ENCODE measurements at places on chromosomes 3 and 15. TPM values are rescaled to one million over a fixed set of nuclear protein-coding genes. Genes with fewer than 3 reads are reported as not detected.

Gene ADAMTS17
- total RNA-seq = 8.2 TPM

Gene HDC
- 6.5 TPM for total RNA-seq

Gene CCDC13
- not detected for total RNA-seq

Gene EIF2A
- 291 TPM for total RNA-seq

Gene MASP1
- total RNA-seq = 7.2 TPM

Gene WDR82
- 39.0 TPM for total RNA-seq

Gene POLR2H
- total RNA-seq = 58.3 TPM

Gene PRR20G
- total RNA-seq = 3.9 TPM

DNA sequence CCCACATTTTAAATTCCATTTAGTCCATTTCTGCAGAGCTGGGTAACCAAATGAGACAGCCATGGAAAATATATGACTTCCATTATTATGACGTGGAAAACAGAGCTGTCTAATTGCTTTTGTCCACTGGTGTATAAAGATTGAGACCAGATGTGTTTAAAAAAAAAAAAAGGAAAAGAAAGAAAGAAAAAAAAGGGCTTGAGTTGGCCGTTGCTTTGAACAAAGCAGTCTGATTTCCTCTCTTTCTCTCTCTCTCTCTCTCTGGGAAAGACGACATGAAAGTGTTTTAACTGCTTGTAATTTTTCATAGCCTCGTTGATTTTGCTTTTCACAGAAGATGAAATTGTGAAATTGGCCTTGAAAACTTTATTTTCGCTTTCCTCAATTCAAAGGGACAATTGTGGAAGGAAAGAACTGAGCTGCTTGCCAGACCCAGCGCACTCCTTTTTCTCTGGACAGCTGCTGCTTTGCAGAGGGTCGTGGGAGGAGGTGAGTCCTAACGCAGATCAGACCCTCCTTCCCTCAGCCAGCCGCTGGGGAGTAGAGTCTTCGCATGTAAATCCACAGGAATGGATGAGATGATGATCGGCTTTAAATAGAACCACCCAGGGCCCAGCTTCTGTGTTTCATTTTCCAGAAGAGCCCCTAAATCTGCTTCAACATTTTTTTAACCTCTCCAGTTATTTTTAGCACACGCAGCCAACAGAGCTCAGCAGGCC lies 42.8 kb upstream of the UBE2E1 start:
- peak; percentile 72 for DNase-seq

DNA sequence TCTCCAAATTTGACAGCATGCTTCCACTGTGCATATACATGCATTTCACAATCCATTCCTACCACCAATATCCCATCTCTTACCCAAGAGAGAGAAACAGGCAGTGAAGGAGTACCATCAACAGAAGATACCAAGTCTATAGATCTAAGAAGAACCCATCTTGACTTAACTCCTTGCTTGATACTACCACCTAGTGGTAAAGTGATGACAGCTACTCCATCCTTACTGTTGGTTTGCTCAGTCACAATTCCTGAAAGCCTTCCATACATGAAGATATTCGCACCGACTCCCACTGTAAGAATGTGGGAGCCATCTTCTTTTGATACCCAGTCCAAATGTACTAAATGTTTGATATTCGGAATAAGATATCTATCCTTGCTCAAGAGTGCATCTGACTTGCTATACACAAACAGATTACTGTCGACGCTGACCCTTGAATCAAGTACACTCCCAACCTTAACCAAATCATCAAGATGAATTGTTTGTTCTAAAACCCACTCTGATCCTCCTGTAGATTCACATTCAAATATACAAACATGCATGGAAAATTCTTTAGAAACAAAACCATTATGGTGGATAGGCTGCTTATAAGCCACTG lies 123.1 kb downstream of the DMXL2 start:
- no peak for DNase-seq

DNA sequence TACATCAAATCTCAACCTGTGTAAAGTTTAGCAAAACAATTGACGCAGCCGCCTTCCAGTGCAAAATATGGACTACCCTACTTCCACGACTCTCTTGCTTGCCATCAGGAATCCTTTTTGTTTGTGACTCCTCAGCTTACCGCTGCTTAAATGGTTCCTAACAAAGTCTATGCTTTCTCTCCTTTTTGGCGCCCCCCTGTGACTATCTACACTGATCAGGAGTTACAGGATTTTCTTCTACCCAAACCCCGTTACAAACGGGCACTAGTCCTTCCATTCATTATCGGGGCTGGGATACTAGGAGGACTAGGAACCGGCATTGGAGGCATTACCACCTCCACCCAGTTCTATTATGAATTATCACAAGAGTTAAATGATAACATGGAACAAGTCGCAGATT lies 184.0 kb downstream of the IGSF11 start:
- DNase-seq = no peak

DNA sequence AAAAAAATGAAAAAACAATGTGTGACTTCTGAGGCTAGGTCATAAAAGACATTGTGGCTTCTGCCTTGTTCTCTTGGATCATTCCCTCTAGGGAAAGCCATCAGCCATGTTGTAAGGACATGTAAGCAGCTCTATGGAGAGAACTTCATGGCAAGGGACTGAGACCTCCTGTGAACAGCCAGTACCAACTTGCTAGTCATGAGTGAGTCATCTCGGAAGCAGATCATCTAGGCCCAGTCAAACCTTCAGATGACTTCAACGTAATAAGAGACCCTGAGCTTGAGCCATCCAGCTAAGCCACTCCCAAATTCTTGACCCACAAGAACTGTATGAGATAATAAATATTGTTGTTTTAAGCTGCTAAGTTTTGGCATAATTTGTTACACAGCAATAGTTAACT lies 4.9 kb downstream of the MON1A start:
- no peak for DNase-seq

DNA sequence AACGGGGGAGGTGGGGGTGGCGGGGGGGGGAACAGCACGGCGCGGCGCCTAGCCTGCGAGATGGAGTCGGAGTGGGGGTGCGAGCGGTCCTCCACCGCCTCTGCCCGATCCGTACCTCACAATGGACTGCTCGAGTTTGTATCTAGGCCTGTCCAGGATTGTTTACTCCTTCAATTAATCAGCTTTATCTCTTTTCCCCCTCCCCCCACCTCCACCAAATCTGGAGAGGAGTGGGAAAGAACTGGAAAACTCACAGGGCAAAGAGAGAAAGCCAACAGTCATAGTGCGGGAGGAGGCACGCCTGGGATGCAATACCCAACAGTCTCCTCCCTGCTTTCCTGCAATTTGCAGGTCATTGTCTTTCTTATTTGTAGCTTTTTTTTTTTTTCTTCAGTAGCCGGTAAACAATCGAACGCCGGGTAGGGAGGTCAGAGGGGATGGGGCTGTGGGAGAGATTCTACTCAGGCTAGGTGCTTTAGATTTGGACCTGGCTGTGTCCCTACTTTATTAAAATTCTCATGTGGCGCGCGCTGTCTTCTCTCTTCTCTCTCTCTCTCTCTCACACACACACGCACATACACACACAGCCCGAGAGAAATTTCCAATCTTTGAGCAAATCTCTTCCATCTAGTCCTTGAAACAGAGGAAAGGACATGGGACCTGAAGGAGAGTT lies 6.9 kb upstream of the MEIS2 start:
- peak; percentile 39 for DNase-seq

GRCh38 chr15:85865070-85865684 lies 70.5 kb upstream of the KLHL25 start:
- peak; percentile 68 for DNase-seq

DNA sequence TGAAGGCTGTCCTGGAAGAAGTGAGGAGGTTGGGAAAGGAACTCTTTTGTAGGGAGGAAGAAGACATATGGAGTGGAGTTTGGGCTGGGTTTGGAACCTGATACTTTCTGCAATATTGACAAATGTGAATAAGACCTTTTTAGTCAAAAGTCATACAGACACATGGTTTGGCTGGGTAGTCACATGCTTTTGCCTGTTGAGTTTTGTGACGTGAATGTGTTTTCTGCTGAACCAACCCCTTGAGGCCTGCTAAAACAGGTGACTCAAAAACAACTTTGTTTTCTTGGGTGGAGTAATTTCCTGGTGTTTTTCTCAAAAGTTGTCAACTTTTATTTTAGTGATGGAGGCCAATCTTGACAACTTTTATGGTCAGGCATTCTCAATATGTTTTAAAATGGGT lies 39.4 kb upstream of the CCR4 start:
- no peak for DNase-seq

GRCh38 chr3:24344784-24345439 lies 149.7 kb downstream of the THRB start:
- DNase-seq = no peak

DNA sequence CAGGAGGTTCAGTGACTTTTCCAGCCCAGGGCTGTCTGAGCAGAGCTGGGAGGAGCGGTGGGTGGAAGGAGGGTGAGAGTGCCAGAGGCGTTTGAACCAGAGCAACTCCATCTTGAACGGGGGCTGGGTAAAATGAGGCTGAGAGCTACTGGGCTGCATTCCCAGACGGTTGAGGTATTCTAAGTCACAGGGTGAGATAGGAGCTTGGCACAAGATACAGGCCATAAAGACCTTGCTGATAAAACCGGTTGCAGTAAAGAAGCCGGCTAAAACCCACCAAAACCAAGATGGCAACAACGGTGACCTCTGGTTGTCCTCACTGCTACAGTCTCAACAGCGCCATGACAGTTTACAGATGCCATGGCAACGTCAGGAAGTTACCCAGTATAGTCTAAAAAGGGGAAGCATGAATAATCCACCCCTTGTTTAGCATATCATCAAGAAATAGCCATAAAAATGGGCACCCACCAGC lies 60.2 kb downstream of the ABTB1 start:
- no peak for DNase-seq

DNA sequence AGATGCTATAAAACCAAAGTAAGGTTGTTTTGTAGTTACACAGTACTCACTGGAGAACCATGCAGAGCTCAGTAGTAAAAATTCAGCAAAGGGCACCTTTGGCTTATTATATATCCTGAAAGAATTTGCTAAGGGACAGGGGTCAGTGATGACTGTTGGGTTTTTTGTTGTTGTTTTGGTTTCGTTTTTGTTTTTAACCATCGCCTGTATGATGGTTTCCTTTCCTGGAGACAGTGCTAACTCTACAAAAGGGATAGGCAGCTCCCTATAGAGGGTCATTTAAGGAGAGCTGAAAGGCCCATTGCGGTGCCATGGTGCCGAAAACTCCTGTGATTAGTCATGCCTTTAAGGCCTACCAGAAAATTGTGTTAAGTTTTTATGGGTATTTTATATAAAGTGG lies 118.2 kb upstream of the GOLIM4 start:
- no peak for DNase-seq

DNA sequence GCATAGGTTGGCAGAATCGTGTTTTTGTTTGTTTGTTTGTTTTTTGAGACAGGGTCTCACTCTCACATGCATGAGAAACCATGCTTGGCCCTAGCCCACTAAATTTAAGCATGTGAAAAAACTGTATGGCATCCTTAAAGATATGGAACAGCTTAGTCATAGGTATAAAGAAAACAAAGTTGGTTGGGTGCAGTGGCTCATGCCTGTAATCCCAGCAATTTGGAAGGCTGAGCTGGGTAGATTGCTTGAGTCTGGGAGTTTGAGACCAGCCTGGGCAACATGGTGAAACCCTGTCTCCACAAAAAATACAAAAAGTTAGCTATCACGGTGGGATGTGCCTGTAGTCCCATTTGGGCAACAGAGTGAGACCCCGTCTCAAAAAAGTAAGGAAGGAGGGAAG lies 25.2 kb downstream of the EXD1 start:
- no peak for DNase-seq

GRCh38 chr3:168116279-168116678 lies 20.6 kb upstream of the GOLIM4 start:
- DNase-seq = peak; percentile 55

GRCh38 chr15:70669966-70670658 lies 93.2 kb downstream of the UACA start:
- peak; percentile 21 for DNase-seq

DNA sequence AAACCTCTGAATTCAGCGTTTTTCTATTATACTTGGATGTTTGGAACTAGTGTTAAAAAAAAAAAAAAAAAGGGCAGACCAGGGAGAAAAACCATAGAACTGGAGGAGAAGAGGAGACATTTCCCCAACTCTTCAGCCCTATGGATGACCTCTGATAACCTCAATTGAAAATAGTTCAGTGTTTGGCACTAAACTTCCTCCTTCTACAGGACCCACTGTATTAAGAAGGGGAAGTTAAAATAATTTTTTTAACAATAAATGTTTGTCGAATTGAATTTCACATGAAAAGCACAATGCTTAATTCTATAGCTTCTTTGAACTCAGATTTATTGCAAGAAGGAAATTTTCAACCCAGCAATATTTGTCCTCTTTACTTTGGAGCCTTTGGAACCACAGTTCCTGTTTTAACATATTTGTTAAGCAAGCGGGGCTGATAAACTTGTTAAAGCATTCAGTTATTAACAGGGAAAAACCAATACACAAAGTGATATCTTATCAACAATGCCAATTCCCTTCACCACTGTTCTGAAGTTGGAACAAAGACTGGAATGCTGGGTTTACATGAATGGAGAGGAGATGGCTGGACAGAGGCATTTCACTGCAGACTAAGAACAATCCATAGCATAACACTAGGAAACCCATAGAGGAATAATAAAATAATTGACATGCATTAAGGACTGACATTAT lies 3.1 kb upstream of the A4GNT start:
- DNase-seq = no peak

DNA sequence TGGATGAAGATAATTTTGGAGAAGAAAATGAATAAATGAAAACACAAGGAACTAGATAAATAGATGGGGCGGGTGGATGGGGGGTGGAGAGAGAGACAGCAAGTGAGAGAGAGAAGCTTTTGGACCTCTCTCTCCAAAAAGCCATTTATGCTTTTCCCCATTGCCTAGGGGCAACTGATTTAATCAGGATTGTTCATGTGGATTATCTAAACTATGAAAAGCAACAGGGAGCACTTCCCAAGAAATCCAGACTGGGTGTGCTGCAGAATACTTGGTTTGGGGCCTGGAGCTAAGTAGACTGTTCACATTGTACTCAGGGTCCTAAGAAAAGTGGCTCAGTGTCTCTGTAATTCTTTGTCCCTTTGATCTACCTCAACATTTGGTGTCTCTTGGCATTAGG lies 367.0 kb downstream of the TIGIT start:
- DNase-seq = no peak

DNA sequence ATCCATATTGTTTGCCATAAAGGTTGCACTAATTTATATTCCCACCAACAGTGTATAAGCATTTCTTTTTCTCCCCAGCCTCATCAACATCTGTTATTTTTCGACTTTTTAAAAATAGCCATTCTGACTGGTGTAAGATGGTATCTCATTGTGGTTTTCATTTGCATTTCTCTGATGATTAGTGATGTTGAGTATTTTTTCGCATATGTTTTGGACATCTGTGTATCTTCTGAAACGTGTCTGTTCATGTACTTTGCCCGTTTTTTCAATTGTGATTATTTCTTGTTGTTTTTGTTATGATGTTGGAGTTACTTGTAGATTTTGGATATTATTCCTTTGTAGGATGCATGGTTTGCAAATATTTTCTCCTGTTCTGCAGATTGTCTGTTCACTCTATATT lies 46.5 kb downstream of the TP63 start:
- no peak for DNase-seq

DNA sequence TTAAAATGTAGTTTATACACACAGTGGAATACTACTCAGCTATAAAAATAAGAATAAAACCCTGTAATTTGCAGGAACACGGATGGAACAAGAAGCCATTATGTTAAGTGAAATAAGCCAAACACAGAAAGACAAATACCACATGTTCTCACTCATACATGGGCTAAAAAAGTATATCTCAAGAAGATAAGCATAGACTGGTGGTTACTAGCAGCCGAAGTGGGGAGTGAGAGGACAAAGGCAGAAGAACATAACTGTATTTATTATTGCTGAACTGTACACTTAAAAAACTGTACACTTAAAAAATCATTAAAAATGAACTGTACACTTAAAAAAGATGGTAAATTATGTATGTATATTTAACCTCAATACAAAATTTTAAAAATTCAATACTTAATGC lies 11.0 kb downstream of the UBE3A start:
- no peak for DNase-seq

Data from umbilical cord (tissue), 2 donors.